Choroid plexus epithelial cell (primary cell): ENCODE measurements at places on chromosomes 13 and 19.

GRCh38 chr13:51638216-51638871, 54.1 kb downstream of the WDFY2 start:
- no peak for DNase-seq

GRCh38 chr13:111399334-111399733, 78.9 kb downstream of the TEX29 start:
- DNase-seq = no peak

DNA sequence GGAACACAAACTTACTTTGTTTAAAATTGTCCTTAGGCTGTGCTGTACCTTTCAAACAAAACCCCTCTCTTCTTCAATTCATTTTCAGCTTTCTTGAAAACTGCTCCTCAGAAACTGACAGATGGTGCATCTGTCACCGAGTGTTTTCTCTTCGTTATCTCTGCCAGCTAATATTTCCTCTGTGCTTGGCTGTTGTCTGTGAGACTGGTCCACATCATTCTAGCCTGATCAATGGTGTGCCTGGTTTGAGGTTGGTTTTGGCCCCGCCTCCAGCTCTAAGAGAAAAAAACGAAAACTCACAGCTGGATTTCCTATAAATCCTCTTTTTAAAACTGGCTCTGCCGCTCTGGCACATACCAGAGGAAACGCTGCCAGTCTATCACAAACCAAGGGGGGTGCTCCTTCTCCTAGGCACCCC, 79.7 kb downstream of the STARD13 start:
- DNase-seq = peak; percentile 82

- no peak for DNase-seq
These were observed 1.2 kb downstream of the NUDT15 start for GRCh38 chr13:48038761-48039160.

DNA sequence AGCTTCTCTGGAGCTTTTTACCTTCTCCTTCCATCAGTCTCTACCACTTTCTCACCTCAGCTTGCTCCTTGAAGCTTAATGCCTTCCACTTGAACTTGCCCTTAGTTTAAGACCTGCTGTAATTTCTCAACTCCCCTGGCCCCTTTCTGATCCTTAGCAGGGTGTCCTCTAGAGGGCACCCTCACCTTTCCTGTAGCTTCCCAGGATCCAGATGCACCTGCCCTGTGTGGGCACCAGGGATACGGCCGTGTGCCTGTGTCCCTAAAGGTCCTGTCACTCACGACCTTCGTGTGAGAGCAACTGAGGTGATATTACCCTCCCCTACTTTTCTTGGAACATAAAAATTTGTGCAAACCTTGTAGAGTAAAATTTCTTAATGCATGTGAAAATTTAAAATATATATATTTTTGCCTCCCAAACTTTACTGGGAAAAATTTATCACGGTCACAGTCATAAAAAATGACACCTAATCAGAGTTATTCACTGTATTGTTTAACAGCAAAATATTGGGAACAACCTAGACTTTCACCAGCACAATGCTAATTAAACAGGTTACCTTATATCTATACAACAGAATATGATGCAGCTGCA, 46.4 kb downstream of the PSG3 start:
- DNase-seq = peak; percentile 70

DNA sequence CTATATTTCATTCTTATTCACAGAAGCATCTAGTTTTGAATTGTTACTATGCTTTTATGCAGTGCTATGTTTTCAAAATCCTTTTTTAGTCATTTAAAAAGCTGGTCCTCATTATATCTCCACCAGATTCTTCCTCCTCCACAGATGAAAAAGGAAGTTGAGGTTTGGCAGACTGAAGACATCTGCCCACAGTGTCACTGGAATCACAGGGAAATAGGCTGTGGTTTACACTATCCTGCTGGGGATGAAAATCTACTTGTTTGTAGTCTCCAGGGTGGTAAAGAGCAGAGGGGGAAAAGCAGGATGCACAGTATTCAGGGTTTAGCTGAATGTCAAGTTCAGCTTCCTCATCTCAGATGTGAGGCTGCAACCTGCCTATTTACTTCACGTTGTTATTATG, 351.2 kb downstream of the DNAJC15 start:
- peak; percentile 62 for DNase-seq

DNA sequence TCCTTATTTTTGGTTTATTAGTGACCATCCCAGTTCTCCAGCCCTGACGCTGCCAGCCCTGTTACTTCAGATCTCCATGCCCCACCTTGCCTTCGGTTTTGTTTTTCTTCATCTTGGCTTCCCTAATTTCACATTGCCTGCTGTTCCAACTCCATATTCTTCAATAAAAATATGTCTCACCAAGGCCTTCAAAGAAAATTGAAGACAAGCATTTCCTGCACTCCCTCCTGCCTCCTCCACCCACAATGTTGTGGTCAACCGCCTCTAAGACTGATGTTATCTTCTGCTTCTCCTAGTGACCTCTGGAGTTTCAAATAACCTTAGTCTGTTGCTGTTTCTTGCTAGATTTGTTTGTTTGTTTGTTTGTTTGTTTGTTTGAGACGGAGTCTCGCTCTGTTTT, 14.6 kb downstream of the PLD3 start:
- peak; percentile 60 for DNase-seq
